Tibial nerve (tissue), 4 donors: ENCODE measurements at places on chromosomes 12 and 14. TPM values are rescaled to one million over a fixed set of nuclear protein-coding genes. Genes with fewer than 3 reads are reported as not detected.

GRCh38 chr12:88753066-88753465, 172.8 kb upstream of the KITLG start:
- no peaks in the 10 kb centered on the region for H3K4me1 ChIP-seq
- H3K27ac ChIP-seq = no peak overlapping the region
- H3K27me3 ChIP-seq = no peaks in the 10 kb centered on the region

- H3K36me3 ChIP-seq = no peaks in the 10 kb centered on the region
- H3K4me1 ChIP-seq = no peaks in the 10 kb centered on the region
- no peak overlapping the region for H3K4me3 ChIP-seq
- no peak for DNase-seq
Observed at GRCh38 chr14:68986926-68987652, 8.0 kb upstream of the ACTN1 start.

DNA sequence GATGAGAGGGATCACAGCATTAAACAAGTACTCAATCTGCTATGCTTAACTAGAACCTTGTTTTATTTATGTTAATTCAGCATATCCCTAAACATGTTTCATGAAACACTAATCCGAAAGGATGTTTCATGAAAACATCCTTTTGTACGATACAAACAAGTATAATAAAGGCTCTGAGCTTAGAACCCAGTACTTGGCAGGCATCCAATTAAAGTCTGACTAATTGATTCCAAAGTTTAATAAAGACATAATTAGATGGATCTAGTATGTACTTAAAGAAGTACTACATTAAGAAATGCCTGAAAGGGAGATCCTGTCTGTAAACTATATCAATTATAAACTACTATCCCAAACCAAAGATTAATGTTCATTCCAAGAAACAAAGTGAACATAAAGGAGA, 51.8 kb downstream of the SCAF11 start:
- DNase-seq = no peak
- no peaks in the 10 kb centered on the region for H3K36me3 ChIP-seq
- no peak overlapping the region for H3K4me3 ChIP-seq
- H3K4me1 ChIP-seq = no peaks in the 10 kb centered on the region
- H3K27me3 ChIP-seq = no peaks in the 10 kb centered on the region
- no peak overlapping the region for H3K27ac ChIP-seq

DNA sequence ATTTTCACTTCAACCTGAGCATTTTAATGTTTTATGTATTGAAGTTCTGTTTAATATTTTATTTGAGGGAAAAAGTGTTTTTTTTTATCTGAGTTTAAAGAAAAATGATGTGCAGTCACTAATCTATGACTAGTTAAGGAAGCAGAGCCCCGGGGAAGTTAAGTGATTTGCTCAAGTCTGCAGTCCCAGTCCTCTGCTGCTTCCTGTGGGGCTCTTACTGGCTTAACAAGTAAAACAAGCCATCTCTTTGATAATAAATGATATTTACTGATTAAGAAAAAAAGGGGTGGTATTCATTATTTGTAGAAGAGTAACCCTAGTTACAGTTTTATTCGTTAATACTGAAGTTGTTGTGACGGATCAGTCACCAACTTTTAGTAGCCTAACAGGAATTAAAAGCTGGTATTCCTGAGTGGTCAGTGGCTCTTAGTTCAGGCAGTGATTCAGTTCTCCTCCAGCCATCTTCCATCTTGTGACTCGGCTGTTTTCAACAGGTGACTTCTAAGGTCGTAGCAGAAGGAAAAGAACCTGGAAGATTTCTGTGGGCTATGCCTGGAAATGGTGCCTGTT, 21.7 kb downstream of the BICDL1 start:
- no peak overlapping the region for H3K27ac ChIP-seq
- H3K4me3 ChIP-seq = no peak overlapping the region
- H3K36me3 ChIP-seq = no peaks in the 10 kb centered on the region
- no peaks in the 10 kb centered on the region for H3K4me1 ChIP-seq

DNA sequence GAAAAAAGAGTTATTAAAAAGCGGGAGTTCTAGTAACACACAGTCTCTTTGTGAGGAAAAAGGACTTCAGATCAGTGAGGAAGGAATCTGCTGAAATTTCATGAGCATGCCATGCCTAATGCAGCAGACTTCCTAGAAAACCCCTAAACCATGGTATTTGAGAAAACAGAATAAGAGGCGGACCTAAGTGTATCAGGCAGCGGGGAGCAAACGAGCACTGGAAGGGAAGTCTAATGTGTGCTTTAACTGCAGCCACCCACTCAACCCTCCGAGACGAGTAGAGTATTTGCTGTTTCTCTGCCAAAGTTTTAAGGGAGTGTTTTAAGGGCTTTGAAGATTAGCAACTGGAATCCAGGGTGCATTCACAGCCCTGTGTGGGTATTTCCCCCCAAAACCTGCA, 36.5 kb downstream of the ACADS start:
- peaks cover 14% of the 10 kb centered on the region for H3K4me1 ChIP-seq
- no peaks in the 10 kb centered on the region for H3K27me3 ChIP-seq
- H3K4me3 ChIP-seq = no peak overlapping the region
- peak overlapping the region; percentile 62 for H3K27ac ChIP-seq

- H3K4me1 ChIP-seq = no peaks in the 10 kb centered on the region
- no peak for DNase-seq
- no peaks in the 10 kb centered on the region for H3K27me3 ChIP-seq
- no peaks in the 10 kb centered on the region for H3K36me3 ChIP-seq
Observed at GRCh38 chr14:67440513-67440912, 28.5 kb upstream of the PLEK2 start.

- no peak for DNase-seq
- H3K27me3 ChIP-seq = no peaks in the 10 kb centered on the region
- no peaks in the 10 kb centered on the region for H3K36me3 ChIP-seq
Observed at GRCh38 chr12:64452559-64453329, 824 bp downstream of the TBK1 start.

GRCh38 chr14:71247106-71247505, 339.8 kb downstream of the PCNX1 start:
- no peaks in the 10 kb centered on the region for H3K4me1 ChIP-seq
- no peaks in the 10 kb centered on the region for H3K27me3 ChIP-seq
- H3K27ac ChIP-seq = no peak overlapping the region
- H3K36me3 ChIP-seq = no peaks in the 10 kb centered on the region

DNA sequence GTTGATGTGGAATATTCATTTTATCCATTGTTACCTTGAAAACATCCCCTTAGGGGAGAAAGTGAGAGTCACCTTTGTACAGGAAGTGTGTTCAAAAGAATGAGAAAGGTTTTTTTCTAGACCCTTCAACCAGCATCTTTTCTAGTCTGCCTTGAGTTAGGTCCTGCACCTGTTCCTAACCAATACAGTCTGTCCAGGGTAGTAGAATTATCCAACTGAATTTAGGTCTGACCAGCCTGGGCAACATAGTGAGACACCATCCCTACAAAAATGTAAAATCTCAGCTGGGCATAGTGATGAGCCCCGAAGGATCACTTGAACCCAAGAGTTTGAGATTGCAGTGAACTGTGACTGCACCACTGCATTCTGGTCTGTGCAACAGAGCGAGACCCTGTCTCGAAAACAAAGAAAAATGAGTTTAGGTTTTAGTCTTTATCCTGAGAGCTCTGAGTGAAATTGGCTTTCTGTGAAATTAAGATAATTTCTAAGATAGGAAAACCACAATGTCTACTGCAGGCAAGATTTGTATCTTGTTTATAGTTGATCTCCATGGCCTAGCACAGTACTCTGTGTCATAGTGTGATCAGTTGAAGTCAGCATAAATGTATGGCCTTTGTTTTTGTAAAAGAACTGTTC, 25.2 kb downstream of the ARHGAP5 start:
- H3K27me3 ChIP-seq = no peaks in the 10 kb centered on the region
- H3K4me3 ChIP-seq = no peak overlapping the region
- H3K27ac ChIP-seq = no peak overlapping the region
- DNase-seq = no peak
- H3K4me1 ChIP-seq = no peaks in the 10 kb centered on the region

DNA sequence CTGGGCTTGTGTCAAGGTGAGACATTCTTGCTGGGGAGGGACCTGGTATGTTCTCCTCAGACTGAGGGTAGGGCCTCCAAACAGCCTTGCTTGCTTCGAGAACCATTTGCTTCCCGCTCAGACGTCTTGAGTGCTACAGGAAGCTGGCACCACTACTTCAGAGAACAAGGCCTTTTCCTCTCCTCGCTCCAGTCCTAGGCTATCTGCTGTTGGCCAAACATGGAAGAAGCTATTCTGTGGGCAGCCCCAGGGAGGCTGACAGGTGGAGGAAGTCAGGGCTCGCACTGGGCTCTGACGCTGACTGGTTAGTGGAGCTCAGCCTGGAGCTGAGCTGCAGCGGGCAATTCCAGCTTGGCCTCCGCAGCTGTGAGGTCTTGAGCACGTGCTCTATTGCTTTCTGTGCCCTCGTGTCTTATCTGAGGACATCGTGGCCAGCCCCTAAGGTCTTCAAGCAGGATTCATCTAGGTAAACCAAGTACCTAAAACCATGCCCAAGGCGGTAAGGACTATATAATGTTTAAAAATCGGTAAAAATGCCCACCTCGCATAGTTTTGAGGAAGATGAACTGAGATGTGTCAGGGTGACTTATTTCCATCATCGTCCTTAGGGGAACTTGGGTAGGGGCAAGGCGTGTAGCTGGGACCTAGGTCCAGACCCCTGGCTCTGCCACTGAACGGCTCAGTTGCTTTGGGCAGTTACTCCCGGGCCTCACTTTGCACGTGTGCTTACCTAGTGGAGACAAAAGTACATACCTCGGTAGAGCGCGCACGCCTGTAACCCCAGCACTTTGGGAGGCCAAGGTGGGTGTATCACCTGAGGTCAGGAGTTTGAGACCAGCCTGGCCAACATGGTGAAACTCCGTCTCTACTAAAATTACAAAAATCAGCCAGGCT, 4.3 kb downstream of the GAPDH start:
- no peak overlapping the region for H3K4me3 ChIP-seq
- H3K4me1 ChIP-seq = no peaks in the 10 kb centered on the region
- peak overlapping the region; percentile 96 for H3K27ac ChIP-seq

DNA sequence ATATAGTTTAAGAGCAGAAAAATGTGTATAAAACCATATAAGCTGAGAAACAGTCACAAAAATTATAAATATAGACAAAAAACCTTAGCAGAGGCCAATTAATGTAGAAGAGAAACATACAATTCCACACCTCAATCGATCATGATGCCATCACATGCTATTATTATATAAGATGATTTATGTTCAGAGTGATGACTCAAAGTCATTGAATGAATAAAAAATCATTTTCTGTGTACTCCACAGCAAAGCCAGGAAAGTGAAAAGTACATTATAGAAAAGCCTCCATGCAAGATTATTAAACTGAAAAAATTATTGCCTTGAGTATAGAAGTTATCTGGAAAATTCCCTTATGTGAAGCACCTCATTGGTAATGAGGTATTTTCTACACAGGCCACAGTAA, 229.2 kb upstream of the PPFIA2 start:
- H3K4me3 ChIP-seq = no peak overlapping the region
- no peaks in the 10 kb centered on the region for H3K4me1 ChIP-seq
- no peaks in the 10 kb centered on the region for H3K36me3 ChIP-seq
- H3K27ac ChIP-seq = no peak overlapping the region

DNA sequence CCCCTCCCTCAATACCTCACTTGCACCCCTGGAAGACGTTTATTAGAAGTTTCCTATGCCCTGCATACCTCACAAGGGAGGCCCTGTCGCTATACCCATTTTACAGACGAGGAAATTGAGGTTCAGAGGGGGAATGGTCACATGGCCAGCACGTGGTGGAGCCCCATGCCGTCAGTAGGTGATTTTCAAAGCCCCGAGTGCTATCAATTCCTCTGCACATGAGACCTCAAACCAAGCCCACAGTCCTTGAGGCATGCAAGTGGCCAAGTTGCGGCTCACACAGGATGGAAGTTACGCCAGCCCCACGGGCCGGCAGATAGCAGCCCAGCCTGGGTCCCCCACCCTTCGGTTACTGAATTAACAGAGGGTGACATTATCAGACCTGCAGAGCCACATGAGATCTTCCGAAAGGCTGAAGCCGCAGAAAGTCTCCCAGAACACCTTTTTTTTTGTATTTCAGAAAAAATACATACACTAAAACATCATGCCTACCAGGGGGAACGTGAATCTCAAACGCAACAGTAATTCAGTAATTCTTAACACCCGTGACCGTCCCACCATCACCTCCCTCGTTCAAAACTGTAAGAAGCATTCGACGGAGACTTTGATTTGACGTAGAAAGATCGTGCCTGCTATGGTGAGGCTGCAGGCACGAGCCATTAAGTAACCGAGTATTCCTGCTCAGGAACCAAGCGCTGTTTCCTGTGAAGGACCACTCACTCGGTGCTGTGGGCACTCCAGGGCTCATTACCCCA, 129.0 kb downstream of the RFLNA start:
- H3K27ac ChIP-seq = peak overlapping the region; percentile 79
- no peak for DNase-seq
- no peaks in the 10 kb centered on the region for H3K27me3 ChIP-seq
- no peaks in the 10 kb centered on the region for H3K36me3 ChIP-seq
- no peak overlapping the region for H3K4me3 ChIP-seq
- peaks cover 61% of the 10 kb centered on the region for H3K4me1 ChIP-seq

GRCh38 chr14:99073431-99073830, 198.6 kb downstream of the BCL11B start:
- H3K27me3 ChIP-seq = no peaks in the 10 kb centered on the region
- no peak for DNase-seq
- no peak overlapping the region for H3K27ac ChIP-seq

DNA sequence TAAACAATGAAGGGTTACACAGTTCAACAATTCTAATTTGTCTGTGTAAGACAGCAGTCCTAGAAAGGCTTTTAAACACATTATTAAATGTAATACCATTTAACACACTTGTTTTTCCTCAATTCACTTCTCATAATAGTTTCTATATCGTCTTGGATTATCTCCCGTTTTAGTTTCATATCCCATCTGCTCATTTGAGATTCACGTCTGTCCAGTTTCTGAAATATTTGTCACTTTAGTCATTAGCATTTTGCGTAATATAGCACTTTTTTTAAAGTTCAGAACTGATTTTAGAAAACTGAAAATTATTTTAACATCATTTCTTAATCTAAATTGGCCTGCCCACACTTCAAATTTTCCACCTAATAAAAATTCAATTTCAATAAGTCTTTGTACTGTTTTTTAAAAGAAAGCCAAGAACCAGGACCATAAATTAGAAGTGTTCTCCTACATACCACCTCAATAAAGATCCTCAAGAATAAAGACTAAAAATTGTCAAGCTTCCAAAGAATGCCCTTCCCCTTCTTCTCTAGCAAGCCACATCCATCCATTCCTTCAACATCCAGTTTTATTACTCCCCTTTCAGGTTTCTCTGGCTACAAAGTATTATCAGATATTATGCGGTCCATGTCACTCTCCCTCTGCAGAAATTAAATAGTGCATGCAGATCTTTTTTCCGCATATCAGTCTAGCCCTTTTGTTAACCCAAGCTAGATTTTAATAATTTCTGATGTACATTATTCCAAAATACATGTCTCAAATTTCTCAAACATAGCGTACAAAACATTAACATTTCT, 11.9 kb downstream of the MED13L start:
- H3K27me3 ChIP-seq = no peaks in the 10 kb centered on the region
- H3K27ac ChIP-seq = no peak overlapping the region
- no peak for DNase-seq
- H3K36me3 ChIP-seq = no peaks in the 10 kb centered on the region
- H3K4me1 ChIP-seq = peaks cover 42% of the 10 kb centered on the region

IGF1 gene
- total RNA-seq = 50.0 TPM

ARHGEF25 gene
- 57.0 TPM for total RNA-seq

TESPA1 gene
- total RNA-seq = 2.8 TPM

SLC6A15 gene
- 0.84 TPM for total RNA-seq
